ENCODE measurements at places on chromosomes 7 and 10.

- no peak for DNase-seq
Measured at GRCh38 chr7:18597754-18598153, 102.2 kb downstream of the HDAC9 start.

DNA sequence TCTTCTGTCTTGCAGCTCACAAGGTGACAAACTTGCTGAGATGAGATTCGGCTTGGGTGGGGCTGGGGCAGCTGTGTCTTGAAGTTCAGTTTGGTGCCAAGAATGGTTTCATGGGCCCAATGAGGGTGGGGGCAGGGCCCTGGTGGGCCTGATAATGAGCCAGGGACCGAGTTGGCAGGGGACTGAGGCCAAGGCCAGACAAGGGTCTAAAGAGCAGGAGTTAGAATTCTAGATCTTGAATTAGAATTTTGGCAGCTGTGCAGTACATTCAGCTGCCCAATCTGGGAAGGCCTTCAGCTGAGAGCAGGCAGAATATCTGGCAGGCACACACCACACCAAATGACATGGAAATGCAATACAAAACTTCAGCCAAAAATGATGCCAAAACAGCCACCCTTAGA lies 1.5 kb upstream of the JAZF1 start:
- no peak for DNase-seq

DNA sequence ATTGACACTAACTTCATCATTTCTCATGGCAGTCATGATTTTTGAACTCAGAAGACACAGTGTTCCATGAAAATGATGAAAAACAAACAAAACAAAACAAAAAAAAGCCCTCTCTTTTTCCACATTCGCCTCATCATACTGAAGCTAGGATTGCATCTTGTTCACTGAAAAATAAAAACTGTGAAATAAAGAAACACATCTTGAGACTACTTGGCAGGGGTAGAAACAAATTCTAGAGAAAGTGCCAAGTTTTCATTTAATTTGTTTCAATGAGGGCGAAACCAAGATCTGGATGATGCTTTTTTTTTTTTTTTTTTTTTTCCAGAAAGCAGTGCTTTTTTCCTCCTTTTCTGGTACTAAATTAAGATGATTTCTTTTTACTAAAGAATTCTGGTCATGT lies 350.4 kb upstream of the ETV1 start:
- no peak for DNase-seq

DNA sequence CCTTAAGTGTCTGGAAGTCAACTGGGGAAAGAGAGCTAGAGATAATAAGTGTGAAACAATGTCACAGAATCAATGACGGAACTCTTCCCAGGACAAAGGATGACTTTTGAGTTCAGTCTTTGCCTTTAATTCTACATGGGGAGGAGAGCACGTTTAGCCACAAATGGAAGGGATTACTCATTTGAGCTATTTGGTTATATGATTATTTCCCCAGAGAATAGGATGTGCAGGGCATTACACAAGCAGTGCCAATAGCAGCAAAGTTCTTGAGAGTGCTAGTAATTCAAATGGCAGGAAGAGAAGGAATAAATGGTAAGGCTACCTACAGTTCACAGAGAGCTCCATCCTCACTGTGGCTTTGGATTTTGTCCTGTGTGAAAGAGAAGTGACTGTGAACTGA lies 6.0 kb downstream of the EGFR start:
- no peak for DNase-seq

- DNase-seq = no peak
Measured at GRCh38 chr10:89371987-89372386, 5.9 kb upstream of the IFIT1B start.

DNA sequence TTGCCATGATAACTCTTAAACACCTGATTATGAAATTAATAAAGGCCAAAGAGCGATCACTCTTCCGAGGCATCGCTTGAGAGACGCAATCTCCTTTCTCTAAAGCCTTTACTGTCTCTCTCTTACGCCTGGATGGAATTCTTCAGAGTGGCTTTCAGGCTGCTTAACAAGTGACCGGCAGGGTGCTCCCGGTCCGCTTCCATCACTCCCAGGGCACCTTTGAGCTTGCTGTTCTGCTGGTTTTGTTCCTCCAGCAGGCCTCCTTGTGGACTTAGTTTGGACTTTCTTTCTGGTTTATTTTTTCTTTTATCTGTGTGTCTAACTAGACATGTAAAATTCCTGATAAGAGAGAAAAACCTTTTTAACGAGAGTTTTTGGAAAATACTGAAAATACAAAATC lies 60.9 kb downstream of the MRPL32 start:
- no peak for DNase-seq

- DNase-seq = no peak
Measured at GRCh38 chr10:14967897-14968296, 8.7 kb downstream of the MEIG1 start.

DNA sequence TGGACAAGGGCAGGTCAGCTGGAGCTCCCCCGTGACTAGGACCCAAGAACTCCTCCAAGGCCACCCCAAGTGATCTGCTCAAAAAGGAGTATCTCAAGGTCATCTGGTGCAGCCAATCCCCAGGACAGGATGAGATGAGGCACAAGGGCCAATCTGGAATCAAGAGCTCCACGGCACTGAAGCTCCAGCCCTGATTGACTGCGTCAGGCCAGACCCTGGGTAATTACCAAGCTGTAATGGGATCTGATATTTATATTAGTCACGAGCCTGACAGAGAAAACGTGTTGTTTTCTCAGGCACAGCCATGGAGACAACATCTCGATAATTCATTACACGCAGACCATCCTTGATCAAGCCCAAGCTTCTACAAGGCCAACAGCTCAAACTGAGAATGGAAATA lies 4.2 kb downstream of the KCNMA1 start:
- peak; percentile 34 for DNase-seq

DNA sequence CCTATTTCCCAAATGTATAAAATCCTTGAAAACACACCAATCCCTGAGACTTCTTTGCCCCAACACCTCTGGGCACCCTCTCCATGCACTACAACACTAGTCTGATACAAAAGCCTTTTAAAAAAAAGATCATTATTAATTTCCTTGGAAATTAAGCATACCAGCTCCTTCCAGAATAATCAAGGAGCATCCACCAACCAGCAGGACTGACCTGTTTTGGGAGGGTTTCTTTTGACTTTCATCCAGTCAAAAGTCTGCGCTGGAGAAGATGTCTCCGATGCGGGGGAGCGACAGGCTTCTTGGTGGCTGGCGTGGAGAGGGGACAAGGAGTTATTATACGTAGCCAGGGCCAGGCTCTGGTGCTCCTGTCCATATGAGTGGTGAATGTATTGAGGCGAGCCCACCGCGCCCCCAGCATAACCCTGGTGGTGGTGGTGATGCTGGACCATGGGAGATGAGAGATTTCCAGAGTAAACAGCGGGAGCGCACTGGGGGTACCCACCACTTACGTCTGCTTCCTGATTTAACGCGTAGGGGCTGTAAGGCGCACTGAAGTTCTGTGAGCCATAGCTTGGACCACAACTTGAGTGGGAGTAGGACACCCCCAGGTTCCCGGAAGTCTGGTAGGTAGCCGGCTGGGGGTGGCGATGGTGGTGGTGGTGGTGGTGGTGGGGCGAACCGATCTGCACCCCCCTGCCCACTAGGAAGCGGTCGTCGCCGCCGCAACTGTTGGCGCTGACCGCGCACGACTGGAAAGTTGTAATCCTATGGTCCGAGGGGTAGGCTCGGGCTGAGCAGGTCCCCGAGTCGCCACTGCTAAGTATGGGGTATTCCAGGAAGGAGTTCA lies 527 bp downstream of the HOXA1 start:
- DNase-seq = no peak

DNA sequence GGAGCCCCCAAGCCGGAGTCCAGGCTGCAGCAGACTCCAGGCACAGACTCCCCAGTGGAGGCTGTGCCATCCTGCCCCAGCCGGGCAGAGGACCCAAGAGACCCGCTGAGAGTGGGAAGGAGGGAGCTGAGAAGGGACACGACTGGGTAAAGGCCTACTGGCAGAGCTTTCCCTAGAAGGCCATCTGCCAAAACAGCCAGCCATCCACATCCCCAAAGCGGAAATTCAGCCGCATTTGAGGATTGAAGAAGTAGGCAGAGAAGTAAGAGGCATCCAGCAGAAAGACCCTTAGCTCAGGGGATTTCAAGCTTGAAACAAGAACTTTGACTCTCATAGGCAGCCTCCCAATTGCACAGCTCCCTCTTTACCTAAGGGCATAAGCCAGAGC lies 857 bp downstream of the CPXM2 start:
- DNase-seq = no peak

GRCh38 chr7:158052381-158053060 lies 535.1 kb downstream of the PTPRN2 start:
- no peak for DNase-seq

DNA sequence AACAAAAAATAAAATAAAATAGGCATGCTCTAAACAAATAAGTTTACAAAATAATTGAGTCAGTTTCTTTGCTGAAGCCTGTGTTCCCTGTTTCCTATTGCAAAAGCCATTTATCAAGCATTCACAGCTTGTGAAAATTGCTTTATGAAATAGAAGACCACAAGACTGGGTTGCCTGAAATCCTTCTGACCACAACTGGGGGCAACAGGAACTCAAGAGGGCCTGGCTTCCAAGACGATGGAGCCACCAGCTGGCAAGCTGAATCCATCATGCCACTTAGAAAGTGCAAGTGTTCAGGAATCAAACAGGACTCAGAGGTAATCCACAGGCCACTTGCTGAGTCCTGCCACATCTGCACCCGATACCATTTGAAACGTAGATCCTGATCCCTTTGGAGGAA lies 752 bp upstream of the ABCA13 start:
- no peak for DNase-seq

- DNase-seq = no peak
Measured at GRCh38 chr10:67521546-67521945, 174.4 kb downstream of the CTNNA3 start.

GRCh38 chr7:13226385-13226784 lies 539.0 kb downstream of the ARL4A start:
- DNase-seq = no peak

DNA sequence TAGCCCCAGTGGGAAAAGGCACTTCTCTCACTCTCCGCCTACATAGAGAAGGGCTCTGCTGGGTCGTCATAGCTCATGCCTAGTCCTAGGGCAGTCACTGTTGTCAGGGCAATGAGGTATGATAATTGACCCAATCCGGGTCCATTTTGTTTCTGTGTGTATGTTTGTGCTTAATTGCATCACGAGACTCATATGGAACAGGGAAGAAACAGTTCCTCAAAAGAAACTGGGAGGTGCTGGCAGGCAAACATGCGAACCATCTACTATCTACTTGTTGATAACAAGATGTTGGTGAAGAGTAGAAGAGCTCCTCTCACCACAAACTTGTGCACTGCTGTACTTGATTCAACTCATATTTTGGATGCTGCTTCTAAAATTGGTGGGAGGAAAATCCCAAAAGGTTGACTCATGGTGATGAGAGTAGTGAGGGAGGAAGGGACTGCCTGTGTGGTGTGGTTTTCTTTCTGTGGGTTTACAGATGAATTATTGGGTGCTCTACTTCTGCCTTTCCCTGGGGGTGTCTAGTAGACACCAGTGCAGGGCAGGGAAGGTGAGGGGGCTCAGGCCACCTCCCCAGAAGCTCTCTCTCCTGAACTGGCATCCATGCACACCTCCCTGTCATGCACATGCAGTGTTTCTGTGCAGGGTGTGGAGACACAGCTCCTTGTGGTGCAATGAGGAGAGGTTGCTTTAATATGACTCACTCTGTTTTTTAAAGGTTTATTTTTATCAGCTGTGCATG lies 29.4 kb downstream of the LSMEM1 start:
- DNase-seq = peak; percentile 16

GRCh38 chr7:159035571-159036073 lies 109.0 kb downstream of the VIPR2 start:
- DNase-seq = no peak

DNA sequence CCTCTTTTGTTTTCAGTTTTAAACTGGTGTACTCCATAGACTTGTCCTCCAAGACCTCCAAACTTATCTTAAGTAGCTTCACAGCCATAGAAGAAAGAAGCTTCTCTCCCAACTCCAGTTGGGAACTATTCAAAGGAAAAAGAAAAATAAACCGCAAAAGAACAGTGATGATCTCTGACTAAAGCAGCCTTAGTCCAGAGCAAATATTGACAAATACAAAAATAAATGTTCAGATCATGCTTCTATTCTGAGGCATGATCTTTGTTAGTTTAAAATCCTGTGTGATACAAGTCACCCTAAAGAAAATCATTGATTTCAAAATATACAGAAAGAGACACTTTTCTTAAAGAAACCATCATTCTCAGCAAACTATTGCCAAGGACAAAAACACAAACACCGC lies 373.0 kb upstream of the SMIM30 start:
- DNase-seq = no peak

- no peak for DNase-seq
Measured at GRCh38 chr10:70232859-70233108, 445 bp downstream of the PPA1 start.

DNA sequence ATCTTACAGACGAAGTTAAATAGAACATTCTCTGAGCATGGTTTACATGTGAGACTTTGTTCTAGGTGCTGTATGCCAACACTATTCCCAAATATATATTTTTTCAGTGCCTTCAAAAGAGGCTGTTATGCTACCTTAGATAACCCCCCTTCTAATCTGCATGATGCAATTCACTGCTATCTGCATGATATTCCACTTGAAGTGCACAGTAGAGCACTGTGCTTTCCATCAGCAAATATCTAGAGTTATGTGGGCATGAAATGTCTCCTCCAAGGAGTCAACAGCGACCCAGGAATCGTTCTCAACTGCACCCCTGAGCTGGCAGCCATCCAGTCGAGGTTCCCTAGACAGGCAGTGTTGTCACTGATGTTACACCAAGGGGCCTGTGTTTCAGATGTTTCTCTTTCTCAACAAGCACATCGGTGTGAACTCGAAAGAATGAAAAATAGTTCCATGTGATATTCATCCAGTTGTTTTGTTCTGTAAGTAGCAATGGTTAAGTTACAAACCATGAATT lies 88.3 kb downstream of the PDE1C start:
- DNase-seq = no peak

GRCh38 chr10:110668443-110668842 lies 24.3 kb downstream of the RBM20 start:
- DNase-seq = no peak

DNA sequence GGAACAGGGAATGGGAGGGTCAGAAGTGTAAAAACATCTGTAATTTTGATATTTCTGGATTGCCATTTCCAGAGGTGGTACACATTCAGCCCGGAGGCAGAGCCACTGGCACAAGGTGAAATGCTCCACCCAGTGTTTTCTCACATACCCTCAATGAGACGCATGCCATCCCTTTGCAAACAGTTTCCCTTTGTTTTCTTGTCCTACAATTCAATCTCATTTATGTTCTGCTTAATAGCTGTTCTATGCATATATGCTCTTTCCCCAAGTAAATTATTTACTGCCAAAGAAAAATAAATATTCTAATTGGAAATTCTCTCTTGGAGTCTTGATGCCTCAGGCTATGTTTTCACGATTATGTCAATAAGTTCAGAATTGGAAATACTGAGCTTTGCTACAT lies 369.7 kb upstream of the AKR1E2 start:
- no peak for DNase-seq

GRCh38 chr7:98330926-98331529 lies 49.5 kb downstream of the BRI3 start:
- DNase-seq = no peak

- no peak for DNase-seq
Measured at GRCh38 chr7:371779-372545, 82.0 kb downstream of the FOXL3 start.
